ENCODE measurements at places on chromosomes 5 and 9. TPM values are rescaled to one million over a fixed set of nuclear protein-coding genes. Genes with fewer than 3 reads are reported as not detected.

The PCDHA10 gene
- total RNA-seq, result 0.64 TPM

The OR1L4 gene
- not detected for total RNA-seq

The PGM5 gene
- 22.2 TPM for total RNA-seq

The NKD2 gene
- total RNA-seq, result not detected

The PCDHGA12 gene
- total RNA-seq, result 11.1 TPM

The PIP5K1B gene
- total RNA-seq, result 0.80 TPM

The PCDHB8 gene
- 4.6 TPM for total RNA-seq

The STXBP1 gene
- 45.9 TPM for total RNA-seq

GRCh38 chr5:32388432-32389129, 56.0 kb downstream of the ZFR start:
- DNase-seq, result no peak

GRCh38 chr5:34053133-34053532, 10.1 kb upstream of the C1QTNF3 start:
- no peak for DNase-seq

GRCh38 chr9:74415995-74416394, 81.1 kb upstream of the RORB start:
- no peak for DNase-seq

DNA sequence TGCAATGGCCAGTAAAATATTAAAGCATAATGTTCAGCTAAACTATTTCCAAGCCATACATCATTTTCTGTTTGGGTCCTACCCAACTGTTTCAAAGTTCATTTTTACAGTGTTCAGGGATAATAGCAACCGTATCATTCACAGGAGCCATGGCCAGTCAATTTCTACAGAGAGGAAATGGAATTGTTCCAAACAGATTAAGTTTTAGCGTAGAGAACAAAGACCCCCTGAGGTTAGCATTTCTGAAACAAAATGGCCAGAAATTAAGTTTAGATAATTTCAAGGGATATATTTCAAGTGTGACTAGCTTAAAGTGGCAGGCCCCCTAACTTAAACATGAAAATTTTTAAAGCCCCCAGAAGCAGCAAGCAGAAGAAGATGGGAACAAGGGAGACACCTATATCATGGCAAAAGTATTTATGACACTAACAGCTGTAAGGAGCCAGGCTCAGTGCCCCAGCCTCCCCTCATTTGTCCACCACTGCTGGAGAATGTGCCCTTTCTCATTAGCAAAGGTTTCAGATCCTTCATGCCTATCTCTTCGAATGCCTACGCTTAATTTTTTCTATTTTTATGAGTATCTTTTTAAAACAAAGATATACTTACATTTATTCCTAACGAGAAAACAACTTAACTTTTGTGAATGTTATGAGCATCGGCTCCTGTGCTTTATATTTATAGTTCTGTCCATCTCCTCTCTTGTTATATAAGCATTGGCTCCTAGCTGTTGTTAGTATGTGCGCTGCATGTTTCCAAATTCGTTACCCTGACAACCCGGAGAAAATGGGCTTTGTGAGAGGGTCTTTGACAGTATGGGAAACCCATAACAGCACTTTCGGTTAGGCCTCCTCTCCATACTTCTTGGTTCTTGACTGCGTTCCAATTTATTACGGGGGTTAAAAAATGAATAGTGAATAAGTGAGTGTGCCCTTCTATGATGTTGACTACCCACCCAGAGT, 116.3 kb downstream of the MED27 start:
- DNase-seq, result no peak

DNA sequence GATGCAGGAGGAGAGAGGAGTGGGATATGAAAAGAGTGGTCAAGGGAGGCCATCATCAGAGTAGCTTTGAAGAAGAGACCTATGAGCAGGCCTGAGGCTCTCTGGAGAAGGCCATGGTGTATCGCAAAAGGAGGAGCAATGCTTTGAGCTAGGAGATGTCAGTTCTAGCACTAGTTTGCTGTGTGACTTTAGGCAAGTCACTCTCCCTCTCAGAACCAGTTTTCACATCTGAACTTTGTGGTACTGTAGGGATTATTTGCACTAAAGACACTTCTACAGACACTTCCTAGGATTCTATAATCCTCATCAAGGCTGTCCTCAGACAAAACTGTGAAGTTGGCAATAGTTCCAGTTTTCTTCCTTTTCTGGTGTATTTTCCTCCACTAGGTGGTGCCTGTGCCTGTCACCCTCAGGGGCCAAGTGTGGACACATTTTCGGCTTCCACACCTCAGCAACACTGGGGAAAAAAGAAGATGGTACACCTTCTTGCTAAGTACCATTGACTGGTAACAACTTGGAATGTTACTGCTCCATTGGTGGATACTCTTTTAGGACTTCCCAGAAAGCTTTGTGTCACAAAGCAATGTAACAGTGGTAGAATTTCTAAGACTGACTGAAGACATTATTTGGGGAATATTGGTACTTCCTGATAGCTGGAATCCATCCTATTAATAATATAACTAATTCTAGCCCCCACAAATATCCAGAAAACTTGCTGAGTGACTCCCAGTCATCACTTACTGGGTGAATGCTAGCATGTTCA, 9.9 kb downstream of the PAPPA start:
- no peak for DNase-seq

DNA sequence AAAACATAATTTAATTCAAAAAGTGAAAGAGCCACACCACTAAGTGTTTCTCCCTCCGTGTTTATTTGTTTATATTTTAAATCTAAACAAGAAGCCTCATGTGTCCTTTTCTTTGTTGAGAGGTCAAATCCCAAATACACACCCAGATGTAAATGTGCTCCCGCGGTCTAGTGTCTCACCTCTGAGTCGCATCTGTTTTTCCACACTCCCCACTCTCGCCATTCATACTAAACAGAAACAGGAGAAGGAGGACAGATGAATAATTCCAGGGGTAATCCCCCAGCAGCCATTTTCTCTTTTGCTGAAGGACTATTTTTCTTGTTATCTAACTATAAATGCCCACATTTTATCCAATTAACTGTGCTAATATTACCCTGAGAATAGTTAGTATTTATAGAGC, 361.6 kb upstream of the RIOK2 start:
- DNase-seq, result no peak

DNA sequence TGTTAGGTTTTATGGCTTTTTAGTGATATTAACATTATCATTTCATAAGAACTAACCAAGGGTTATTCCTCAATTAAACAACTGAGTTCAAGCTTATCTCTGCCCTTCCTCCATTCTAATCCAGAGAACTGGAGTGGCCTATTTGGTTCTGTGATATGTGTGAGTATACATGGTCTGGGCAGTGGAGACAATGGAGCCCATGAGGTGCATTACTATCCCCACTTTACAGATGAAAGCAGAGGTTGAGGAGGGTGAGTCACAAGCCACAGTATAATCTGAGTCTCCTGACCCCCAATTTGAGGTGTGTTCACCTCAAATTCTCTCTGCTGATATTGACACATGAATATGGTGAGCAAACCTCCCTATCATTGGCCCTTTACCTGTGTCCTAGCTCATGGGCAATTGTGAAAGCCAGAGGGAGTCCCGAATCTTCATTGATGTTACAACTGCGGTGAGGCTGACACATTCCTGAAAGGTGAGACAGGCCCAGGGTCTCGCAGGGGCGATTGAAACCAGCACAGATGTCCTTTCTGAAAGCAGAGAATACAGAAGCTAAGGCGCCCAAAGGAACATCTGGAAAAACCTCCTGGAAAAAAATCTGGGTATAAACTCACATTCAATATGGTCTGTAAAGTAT, 217.2 kb downstream of the TARS1 start:
- DNase-seq, result no peak

GRCh38 chr5:124262991-124263571, 483.4 kb downstream of the ZNF608 start:
- no peak for DNase-seq

DNA sequence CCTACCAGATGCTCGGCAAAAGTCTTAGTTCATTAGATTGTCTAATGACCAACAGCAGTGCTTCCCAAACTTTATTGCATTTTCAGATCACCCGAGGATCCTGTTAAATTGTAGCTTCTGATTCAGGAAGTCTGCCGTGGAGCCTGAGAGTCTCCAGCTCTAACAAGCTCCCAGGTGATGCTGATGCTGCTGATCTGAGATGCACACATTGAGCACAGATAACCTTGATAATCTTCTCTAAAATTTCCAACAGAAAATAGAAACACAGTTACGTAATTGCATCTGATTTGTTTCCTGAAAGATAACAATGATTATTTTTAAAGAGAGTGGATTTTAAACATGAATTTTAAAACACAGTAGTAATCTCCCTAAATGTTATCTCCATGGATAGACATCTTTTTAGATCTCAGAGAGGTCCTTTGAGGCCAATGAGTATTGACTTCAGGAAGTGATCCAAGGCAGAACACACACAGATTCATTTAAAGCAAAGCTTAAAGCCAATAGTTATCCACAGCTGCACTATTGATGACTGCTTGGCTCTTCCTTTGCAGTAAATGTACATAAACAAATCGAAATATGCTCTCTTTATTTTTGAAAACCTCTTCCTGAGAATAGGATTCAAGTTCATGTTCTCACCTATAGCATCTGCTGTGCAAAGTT, 122.8 kb upstream of the TNPO1 start:
- DNase-seq, result no peak

- DNase-seq, result no peak
These were observed at the start of gene PHF19 for GRCh38 chr9:120876842-120877240. Gene PHF19 (minus strand): TSS chr9:120877188. CDS start chr9:120874741, 2,447 bp downstream.

- no peak for DNase-seq
These were observed 6.3 kb downstream of the CRHBP start for GRCh38 chr5:76958991-76959767.

DNA sequence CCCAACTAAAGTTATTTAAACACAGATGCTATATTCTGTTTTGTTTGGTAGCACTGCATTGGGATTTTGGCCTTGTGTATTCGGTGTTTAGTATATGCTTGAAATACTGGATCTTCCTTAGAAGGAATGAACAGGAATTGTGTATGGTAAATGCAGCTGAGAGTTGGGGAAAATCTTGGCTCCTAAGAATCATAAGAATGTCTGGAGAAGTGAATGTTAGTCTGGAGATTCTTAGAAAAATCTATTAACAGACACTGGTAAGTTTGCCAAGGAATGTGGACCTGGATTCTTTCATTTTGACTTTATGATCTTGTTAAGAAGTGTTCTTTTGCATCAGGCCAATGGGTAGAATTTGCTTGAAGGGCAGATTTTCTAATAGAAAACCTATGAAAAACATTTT, 38.9 kb downstream of the SNX30 start:
- DNase-seq, result no peak

GRCh38 chr5:170538096-170538465, 34.3 kb downstream of the KCNIP1 start:
- no peak for DNase-seq

DNA sequence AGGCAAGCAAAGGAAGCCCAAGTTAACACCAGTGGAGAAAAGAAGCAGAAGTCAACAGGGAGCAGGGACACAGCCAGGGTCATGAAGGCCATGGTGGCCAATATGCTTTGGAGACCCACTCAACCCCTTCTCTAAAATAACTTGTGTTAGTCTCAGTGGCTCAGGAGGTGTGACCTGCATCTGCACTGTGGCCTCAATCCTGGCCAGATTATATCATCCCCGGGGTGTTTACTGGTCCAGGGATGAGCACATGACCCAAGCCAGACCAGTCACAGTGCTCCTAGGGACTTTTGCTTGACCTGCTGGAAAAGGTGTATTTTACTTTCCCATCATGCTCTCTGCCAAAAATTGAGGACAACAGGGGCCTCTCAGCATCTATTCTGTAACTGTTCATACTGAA, 105.2 kb downstream of the DPYSL3 start:
- DNase-seq, result no peak

GRCh38 chr9:312596-313320, 98.1 kb downstream of the DOCK8 start:
- DNase-seq, result no peak

DNA sequence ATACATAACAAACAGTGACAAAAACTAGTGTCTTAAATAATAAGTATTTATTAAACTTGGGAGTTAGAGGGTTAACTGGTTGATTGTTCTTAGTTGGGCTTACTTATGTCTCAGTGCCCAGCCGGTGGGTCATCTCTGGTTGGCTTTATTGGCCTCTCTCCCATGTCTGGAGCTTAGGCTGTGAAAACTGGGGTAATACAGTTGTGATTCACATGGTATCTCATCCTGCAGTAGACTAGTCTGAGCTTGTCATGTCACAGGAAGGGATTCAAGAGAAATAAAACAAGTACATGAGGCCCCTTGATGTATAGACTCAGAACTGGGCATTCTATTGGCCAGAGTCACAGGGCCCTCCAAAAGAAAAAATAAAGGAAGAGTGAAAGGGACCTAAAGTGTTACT, 466.4 kb upstream of the SMC2 start:
- DNase-seq, result no peak

DNA sequence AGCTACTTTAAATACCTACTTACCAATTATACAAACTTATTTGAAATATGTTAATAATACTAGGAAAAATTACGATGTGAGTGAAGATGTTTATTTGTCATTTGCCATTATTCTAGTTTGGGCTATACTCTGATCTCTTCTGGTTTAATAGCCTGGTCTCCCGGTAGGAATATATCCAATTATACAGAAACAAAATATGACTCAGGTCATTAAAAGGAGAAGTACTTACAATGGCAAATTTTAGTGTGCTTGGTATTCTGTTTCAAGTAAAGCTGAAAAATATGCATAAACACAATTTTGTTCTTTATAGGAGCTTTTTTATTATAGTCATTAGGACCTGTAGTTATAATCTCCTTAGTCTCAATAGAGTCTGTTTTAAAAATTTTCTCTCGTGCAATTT, 176.8 kb downstream of the SLCO4C1 start:
- no peak for DNase-seq

- no peak for DNase-seq
These were observed 430.8 kb upstream of the TNC start for GRCh38 chr9:115548609-115549260.

DNA sequence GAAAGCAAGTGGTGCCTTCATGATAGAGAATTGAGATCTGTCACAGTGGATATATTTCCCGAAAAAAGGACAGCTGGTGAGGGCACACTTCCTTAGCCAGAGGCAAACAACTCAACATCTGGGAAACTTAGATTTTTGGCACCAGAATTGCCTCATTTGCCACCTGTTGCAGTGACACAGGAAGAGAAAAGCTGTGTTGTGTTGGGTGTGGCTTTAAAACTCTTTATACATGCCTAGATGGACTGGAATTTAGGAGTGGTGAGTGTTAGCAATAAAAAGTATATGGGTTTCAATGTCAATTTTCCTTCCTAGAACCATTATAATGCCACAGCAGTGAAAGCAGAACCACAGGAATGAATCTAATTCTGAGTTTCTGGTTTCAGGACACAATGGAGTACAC, 62.6 kb upstream of the CEMIP2 start:
- DNase-seq, result no peak

DNA sequence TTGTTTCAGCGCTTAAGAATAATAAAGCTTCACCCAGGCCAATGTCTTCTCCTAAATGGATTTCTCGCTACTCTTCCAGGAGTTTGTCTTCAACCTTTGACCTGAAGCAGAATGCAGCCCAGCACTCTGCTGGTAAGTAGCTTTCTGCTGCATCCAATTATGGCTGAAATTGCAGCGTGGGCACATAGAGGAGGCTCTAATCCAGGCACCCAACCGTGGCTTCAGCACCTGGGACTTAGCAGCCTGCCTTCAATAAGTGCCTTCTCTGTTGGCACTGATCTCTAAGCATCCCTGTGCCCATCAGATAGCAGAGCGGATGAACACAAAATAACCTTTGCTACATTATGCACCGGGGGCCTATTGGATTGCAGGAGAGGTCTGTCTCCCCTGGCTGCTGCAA, 105.2 kb downstream of the TRIM32 start:
- DNase-seq, result no peak
